ENCODE measurements at places on chromosomes 5 and 9.

GRCh38 chr5:75320371-75320770 lies 16.6 kb upstream of the HMGCR start:
- no peak for DNase-seq

DNA sequence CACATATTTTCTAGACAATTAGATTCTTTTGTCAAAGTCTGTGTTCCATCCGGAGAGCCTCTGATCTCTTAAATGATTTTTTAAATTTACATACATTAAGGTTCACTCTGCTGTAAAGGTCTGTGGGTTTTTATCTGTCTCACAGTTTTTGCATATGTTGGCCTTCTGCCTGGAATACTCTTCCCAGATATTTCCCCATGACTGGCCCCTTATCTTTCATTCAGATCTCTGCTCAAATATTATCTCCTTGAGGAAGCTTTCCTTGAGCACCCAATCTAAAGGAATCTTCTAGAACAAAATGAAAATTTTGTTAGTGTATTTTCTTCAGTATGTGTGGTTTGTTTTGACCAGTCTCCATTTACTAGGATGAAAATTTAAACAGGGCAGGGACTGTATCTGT lies 26.3 kb downstream of the FAF2 start:
- no peak for DNase-seq

GRCh38 chr9:132878695-132879456 lies at the start of gene SPACA9:
Gene SPACA9 (plus strand): TSS chr9:132878898. CDS start chr9:132883948, 5,050 bp downstream.
- peak; percentile 84 for DNase-seq

DNA sequence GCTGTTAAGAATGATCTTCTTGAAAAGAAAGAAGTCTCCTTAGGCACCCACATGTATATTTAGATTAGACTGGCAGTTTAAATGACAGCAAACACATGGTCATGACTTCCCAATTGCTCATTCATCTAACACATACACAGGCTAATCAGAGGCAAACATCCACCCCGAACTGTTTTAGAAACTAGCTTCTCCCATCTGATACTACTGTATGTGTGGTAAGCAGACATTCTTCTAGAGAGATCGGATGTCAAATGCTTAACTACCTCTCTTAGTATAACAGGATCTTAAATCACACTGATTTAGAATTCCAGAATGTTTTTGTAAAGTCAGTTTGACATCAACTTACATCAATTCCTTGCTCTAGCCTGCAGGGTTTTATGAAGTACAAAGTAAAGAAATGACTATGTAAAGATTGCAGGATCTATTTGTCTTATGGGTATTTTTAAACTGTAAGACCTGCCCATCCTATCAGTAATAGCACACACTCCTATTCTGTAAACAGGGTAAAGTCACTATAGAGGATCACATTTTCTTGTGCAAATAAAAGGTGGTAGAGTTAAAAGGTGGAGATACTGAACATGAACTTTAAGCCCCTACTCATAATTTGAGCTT lies 239.7 kb downstream of the MLLT3 start:
- no peak for DNase-seq

DNA sequence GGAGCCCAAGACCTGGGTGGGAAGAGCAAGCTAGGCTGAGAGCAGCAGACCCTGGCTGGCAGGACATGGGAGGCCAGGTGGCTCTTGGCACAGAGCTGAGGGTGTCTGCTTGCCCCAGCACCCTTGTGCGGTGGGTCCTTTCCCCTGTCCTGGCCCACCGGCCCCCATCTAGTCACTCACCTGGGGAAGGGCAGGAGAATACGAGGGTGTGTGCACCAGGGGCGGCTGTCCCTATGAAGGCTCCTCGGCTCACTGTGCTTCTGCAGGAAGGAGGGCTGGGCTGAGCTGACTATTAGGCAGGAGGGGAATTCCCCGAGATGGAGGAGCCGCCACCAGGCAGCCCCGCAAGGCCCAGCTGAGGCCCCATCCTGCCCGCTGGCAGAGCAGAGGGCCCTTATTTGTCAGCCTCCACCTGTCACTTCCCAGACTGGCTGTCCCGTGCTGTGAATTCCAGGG lies 6.1 kb upstream of the TNIP1 start:
- peak; percentile 49 for DNase-seq

DNA sequence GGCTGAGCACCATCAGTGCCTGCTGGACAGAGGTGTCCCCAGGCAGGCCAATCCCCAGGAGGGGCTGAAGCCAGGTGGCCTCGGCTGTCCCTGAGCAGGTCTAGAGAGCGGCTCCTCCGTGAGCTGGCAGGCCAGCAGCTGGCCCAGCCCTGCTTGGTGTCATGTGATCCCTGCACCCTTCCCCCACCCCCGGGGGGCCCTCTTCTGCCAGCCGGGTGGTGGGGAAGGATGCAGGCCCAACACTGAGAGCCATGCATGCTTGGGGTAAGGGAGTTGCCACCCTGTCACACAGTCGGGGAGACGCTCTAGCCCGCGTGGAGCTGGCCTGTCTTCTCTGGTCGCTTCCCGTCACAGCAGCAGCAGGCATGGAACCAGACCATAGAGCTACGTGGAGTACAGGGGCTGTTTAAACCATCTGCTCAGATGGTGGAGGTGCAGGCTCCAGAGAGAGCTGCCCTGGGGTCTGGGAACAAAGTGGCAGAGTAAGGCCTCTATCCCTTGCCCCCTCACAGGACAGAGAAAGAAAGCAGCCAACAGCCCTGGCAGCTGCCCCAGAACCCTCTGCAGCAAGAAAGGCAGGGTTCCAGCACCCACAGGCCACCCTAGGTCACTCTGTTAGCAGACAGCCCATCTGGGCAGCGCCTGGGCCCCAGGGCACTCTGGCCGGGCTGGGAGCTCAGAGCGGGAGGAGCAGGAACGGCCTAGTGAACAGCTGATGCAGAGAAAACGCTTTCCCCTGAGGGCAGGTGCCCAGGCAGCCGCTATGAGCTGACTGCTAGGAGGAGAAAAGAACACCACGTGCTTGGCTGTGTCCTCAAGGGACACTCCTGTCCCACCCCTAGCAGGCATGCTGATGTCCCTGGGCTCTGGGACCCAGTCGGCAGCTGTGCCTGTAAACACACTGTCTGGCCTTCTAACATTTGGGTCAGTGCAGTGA lies 6.8 kb downstream of the RALGDS start:
- peak; percentile 68 for DNase-seq

GRCh38 chr9:131012023-131012334 lies 3.0 kb downstream of the LAMC3 start:
- no peak for DNase-seq

DNA sequence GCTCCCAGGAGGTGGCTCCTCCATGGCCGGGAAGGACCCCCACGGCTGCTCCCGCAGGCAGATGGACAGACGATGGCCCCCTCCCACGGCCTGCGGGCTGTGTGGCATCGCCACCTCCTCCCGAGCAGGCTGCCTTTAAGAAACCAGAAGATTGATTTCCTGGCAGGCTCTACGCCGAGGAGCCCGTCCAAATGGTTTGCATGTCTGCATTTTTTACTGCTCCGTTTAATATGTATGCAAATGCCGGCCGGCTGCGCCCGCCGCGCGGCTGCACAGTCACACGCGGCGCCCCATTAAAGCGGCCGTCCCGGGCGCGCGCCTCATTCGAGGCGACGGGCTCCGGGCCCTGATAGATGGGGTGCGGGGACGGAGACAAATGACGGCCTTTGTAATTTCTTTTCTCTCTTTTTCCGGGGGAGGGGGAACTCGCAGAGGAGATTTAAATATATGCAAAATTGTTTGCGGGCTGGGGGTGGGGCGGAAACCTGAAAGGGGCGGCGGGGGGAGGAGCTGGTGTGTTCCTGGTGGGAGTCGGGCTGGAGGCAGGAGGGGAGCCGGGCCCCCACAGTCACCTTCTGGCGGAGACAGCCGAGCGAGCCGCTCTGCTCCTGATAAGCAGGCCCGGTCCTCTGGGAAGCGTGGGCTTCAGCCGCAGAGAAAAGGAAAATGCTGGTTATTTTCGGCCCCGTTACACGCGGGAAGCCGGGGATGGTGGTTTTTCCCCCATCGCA lies 158.7 kb upstream of the IER5L start:
- DNase-seq, result peak; percentile 81

DNA sequence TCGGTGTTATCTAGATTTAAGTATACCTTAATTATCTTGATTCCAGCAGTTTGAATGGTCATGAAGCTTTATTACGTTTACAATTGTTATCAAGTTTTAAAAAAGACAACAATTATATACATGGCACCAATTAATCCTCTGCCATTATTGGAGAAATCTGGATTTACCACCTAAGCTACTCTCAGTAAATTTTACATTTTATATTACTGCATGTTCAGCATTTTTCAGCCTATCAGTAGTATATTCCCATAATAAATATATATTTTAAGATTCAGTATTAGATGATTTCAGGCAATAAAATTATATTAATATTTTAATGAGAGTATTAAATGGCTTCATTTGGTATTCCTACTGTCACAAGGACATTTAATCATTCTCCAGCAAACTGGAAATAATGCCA lies 264.5 kb upstream of the PRDM9 start:
- no peak for DNase-seq

DNA sequence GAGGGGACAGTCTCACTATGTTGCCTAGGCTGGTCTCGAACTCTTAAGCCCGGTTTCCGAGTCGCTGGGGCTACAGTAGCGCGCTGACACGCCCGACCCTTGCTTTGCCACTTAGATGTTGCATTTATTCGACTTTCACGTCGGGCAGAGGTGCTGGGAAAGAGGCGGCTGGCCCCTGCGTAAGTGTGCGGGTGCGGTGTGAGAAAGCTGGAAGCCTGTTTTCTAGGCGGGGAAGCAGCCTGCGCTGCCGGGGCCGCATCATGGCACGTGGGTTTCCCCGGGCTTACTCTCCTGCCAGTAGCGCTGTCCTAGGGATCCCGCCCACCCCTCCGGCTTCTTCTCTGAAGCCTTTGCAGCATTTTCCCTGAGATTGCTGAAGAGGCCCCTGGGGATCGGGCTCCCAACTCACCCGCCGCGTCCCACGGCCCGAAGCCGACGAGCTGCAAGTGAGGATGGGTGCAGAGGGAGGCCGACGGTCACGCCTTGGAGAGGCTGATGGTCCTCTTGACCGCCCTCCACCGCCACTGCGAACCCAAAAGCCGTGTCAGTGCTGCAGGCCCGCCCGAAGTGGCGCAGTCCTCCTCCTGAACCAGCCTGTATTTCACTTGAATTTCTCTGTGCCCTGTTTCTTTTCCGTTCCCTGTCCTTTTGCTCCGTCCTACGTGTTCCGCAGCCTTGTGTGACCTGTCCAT lies 5.8 kb upstream of the TRIM41 start:
- peak; percentile 69 for DNase-seq

DNA sequence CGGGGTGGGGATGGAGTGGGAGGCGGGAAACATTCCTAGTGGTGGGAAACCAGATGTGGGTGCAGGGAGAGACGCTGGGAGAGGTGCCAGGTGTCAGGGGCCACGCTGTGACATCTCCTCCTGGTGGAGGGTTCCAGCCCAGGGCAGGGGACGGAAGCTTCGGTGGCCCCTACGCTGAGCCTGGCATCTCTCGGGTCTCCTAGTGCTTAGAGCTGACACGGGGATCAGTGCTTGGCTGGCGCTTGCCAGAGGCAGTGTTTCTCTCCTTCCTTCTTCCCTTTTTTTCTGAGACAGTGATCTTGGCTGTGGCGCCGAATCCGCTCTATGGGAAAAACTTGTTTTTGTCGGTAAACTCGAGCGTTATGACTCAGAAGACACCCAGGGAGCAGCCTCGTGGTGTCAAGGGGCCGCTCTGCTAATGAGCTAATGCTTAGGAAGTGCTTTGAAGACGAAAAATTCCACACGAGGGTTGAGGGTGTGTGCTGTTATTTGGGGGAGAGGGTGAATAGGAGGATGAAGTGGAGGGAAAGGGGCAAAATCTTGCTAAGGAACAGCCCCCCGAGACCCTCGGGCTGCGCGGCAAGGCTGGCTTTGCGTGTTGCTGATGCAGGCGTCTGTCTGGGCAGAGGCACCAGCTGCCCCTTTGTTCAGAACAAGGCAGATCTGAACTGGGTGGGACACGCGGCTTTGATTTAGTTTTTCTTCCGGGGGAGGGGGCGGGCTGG lies 20.4 kb upstream of the IER5L start:
- peak; percentile 48 for DNase-seq

- DNase-seq, result no peak
Observed at GRCh38 chr5:91712718-91713117, 329.6 kb upstream of the ARRDC3 start.

DNA sequence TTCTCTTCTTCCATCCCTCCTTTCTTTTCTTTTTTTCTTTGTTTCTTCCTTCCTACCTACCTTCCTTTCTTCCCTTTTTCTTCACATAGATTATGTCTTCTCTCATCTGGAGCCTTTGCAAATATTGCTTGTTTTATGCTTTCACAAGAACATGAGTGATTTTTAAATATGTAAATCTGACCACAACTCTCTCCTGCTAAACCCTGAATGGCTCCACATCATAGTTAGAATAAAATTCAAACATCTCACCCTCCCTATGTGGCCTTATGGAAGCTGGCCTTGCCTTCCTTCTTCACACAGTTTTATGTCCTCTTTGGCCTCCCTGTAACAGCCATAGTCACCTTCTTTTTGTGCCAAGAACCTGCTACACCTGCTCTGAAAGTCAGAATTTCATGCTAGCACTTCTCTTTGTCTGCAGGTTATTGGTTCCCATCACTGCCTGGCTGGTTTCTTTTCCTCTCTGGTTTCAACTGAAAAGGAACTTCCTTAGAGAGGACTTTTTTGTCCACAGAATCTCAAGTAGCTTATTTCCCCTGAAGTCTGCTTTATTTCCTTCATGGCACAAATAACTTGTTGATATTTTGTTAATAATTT lies 114.3 kb upstream of the TNC start:
- DNase-seq, result no peak

DNA sequence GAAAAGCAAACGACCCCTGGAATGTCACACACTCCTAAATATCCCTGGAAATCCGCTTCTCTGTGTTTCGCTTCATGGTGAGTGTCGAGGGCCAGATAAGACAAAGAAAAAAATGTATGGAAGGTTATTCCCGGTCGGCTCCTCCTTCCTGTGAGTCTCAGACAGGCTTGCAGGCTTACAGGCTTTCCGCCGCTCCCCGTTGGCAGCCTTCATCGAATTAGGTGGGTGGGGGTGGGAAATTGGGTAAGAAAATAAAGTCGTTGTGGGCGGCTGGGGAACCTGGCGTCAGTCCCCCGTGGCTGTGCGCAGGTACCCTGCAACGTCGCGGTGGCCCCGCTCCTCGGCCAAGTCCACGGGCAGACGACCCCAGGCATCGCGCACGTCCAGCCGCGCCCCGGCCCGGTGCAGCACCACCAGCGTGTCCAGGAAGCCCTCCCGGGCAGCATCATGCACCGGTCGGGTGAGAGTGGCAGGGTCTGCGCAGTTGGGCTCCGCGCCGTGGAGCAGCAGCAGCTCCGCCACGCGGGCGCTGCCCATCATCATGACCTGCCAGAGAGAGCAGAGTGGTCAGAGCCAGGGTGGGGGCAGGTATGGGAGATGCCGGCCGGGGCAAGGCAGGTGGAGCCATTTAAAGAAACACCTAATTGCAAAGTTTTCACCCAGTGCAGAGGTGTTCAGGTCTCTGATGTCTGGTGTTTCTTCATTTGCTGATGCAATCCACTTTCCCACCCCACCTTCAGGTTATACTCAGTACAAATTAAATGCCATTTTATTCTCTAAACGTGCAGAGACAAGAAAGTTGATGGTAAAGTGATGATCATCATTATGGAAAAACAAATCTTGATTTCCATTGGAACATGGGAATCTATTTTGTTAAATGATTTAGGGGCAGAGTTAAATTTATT lies 3.2 kb downstream of the CDKN2B start:
- peak; percentile 22 for DNase-seq

GRCh38 chr9:78133751-78134150 lies 102.1 kb upstream of the CEP78 start:
- no peak for DNase-seq

GRCh38 chr5:143471666-143472464 lies 68.4 kb upstream of the NR3C1 start:
- DNase-seq, result peak; percentile 8

GRCh38 chr5:108168915-108169314 lies 213.0 kb downstream of the FBXL17 start:
- DNase-seq, result no peak
